ENCODE measurements at places on chromosomes 5 and 9. TPM values are rescaled to one million over a fixed set of nuclear protein-coding genes. Genes with fewer than 3 reads are reported as not detected.

PCDHAC2 gene
- 33.4 TPM for total RNA-seq

- no peak for DNase-seq
Measured at GRCh38 chr5:179322071-179323025, 22.9 kb downstream of the ADAMTS2 start.

- no peak for DNase-seq
Measured at GRCh38 chr5:142925795-142926194, 155.6 kb downstream of the ARHGAP26 start.

TCF7 gene
- total RNA-seq, result 7.4 TPM

WHRN gene
- total RNA-seq, result 9.2 TPM

TNFAIP8 gene
- total RNA-seq, result 17.1 TPM

CCL27 gene
- total RNA-seq, result not detected

AHRR gene
- total RNA-seq, result 3.5 TPM

GRCh38 chr5:29382780-29383179, 1810.7 kb upstream of the CDH6 start:
- no peak for DNase-seq

DNA sequence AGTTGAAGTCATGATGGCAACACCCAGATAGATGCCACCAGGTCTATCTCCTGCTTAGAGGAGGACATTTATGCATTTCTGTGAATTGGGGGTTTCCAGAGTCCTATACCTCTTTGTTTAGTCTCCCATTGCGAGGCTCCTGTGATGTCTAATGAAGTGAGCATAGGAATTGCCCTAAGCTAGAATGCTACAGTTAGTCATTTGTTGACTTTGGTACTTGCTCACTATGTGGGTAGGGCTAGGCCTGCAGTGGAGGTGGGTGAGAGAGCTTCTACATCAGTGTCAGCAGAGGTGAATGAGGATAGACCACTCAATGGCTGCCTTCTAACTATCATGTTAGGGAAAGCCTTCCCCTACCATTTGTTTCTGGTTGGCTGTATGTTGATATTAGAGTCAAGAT, 173.3 kb upstream of the POC5 start:
- no peak for DNase-seq

- DNase-seq, result no peak
Measured at GRCh38 chr5:90948969-90949368, 390.4 kb downstream of the ADGRV1 start.

- DNase-seq, result no peak
Measured at GRCh38 chr5:133967124-133967523, 1.3 kb downstream of the C5orf15 start.

DNA sequence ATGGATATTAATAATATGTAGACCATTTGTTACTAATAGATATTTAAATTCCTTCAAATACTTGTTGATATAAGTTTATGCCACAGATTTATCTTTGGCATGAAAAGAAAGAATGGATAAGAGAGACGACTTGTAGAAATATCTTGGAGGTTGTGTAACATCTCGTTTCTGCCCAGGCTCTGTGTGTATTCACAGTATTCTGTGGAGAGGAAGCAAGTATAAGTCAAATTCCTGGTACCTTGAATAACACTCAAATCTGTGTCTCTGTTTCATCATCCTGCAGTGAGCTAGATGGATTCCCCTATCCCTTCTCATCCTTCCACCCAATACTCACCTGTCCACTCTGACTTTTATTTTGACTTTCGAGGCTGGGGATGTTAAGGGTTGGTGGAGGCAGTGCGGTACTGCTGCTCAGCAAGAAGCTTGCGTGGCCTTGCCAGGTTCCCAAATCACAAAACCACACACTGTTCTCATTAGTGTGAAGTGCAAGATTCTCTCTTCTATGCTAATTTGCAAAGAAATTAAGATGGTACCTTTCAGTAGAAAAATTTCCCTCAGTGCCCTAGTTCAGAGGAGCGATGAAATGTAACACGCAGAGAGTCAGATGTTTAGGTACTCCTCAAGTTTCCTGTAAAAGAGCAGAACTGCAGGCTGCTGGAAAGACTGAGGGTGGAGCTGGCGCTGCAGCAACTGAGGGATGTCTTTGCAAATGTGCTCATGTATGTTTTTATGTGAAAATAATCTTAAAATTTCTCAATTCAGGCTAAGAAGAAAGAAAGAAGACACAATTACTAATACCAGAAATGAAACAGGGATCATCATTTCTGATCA, 42.6 kb upstream of the ANKRD18A start:
- no peak for DNase-seq

- no peak for DNase-seq
Measured at GRCh38 chr9:28648723-28649122, 1075.4 kb upstream of the C9orf72 start.

DNA sequence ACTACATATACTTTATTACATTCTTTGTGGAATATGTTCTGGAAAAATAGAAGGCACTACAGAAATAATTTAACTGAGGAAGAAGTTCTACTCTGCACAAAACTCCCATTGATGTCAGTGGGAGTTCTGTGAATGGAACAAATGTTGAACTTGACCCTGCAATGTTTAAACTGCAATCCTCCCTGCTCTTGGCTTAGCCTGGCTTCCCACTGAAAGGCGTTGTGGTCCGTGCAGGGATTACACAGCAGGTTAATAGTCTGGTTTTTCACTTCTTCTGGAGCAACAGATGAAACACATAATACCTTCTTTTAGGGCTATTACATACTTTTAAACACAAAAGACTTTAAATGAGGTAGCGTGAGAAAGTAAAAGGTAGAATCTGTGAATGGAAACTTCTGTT, 12.9 kb upstream of the ERBIN start:
- DNase-seq, result no peak

DNA sequence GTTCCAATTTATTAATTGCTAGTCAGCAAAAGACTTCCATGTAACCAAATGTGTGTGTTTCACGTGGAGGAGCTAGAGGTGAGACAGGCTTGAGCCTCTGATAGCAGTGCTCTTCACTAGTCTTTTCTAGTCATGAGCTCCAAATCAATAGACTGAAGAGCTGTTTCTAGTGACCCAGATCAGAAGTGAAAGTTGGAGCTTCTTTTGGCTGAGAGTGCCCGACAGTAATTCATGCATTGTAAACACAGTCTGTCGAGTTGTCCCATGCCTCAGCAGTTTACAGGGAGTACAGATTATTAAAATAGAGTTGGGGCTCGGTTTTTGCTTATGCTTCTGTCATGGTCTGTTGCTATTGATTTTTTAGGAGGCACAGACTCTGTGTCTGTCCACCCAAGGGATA, 793.1 kb downstream of the DTWD2 start:
- no peak for DNase-seq

DNA sequence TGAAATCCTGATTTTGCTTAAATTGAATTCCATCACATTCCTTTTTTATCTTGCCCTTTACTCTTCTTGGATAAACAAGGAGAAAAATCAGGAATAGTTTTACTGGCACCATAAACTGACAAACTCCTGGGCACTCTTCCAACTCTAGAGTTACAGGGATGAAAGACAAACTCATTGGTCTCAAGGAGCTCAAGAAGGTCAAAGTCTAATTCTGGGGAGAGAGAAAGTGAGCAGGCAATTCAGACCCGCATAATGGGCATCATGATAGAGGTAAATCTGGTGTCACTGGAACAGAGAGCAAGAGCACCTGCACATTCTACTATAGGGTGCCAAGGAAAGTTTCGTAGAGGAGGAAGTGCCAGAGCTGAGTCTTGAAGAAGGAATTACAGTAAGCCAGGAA, 64.8 kb downstream of the GRIN3A start:
- DNase-seq, result peak; percentile 11

DNA sequence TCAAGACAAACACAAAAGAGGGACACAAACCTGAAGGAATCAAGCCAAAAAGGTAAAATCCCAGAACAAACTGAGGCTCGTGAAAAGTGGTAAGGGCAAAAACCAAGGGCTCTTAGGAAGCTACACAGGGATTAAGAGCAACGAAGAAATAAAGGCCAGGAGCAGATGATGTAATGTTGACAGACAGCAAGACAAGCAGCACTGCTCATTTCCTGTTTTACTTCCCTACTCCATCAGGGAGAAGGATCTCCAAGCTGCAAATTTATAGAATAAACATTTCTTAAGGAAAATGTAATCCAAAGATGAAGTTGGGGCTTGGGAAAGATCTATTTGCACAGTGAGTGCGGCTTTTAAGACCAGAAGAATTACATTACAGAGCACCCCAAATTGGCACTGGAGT, 182.3 kb upstream of the MAP1B start:
- no peak for DNase-seq

HSPB3 gene
- 0.46 TPM for total RNA-seq

DNA sequence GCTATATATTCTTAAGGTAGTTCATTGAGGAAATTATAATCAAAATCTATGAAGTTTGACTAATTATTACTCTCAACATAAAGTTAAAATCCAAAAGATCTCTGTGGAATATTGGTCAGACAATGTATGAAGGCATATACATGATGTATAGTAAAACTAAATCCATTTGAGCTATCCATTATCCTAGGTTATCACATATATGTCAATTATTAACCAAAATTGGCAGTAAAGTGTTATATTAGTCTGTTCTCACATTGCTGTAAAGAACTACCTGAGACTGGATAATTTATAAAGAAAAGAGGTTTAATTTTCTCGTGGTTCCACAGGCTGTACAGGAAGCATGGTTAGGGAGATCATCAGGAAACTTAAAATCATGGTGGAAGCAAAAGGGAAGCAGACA, 511.7 kb upstream of the SGCD start:
- DNase-seq, result no peak

DNA sequence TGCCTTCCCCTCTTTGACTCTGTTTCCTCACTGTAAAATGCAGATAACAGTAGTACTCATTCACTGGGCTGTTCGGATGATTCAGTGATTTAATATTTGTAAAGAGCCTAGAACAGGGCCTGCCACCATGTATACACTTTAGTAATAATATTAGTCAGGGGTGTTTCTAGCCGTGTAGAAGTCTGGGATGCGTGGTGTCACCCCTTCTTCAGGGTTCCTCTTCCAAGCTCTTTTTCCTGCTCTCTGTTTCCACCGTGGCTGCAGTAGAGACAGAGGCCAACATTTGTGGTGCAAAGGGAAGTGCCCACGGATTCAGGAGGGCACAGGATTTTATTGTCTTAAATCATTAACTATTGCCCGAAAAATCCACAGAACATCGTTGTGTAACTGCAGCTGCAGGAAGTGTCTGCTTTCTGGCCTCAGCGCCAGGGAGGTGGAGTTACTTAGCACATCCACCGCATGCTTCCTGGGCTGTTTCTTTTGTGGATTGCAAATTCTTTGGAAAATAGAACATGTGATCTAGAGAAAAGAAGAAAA, 61.7 kb downstream of the TRIO start:
- DNase-seq, result peak; percentile 61

GFI1B gene
- total RNA-seq, result 1.3 TPM

DMRT3 gene
- not detected for total RNA-seq

Data from mucosa of gallbladder (tissue), 1 donor.